ENCODE measurements at places on chromosomes 4 and X.

DNA sequence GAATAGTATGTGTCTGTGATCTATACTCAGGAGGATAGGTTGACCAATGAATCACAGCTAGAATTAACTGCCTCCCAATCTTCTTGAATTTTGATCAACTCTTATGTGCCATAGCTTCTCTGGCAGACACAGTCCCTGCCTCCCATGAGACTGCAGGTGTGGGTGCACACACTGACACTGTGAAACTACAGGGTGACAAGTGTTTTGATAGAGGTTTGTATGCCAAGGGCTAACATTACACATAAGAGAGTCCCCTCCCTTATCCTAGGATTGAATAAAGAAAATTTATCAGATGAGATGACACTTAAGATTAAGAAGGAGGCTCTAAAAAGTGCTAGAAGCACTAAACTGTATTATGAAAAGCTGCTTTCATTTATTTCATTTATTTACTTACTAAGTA lies 218.4 kb upstream of the BMP3 start:
- no peak for DNase-seq

DNA sequence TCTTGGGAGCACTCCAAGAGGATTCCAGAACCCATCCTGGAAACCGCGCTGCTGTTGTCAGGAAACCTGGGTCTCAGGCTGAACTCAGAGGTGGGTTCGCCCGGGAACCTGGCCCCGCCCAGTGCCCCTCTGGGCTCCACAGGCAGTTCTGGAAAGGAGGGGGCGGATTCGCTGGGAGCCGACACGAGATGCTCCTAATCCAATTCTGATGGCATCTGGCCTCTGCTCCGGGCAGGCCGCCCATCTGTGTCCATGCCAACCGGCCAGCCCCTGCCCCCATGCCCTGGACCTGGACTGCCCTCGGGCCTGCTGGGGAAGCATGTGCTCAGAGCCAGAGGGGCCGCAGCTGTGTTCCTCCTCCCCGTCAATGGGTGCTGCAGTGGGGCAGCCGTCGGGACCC lies 21.0 kb downstream of the ATP2B3 start:
- no peak for DNase-seq

GRCh38 chr4:125849869-125850268 lies 535.1 kb downstream of the FAT4 start:
- DNase-seq = no peak

DNA sequence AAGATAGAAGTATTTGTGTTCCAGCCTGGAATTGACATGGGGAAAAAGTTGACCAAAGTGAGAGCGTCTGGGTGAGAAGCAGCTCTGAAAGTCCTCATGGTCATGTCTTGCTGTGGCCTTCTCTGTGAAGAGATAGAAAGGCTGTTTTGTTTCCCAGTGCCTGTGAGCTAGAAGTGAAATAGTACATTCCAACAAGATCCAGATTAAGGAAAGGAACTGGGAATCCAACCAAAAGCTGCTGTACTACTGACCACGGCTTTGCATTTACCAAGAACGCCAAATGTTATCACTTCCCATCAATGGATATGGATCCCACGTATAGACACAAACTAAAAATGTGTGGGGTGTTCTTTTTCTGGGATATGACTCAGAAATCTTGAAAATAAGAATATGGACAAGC lies 51.2 kb downstream of the TENM3 start:
- DNase-seq = no peak

GRCh38 chr4:106548446-106549044 lies 180.0 kb upstream of the GIMD1 start:
- no peak for DNase-seq

GRCh38 chrX:39331082-39331704 lies 529.9 kb downstream of the MID1IP1 start:
- no peak for DNase-seq
